Muscle of arm (tissue), 14 donors: ENCODE measurements at places on chromosomes 7 and 10. TPM values are rescaled to one million over a fixed set of nuclear protein-coding genes. Genes with fewer than 3 reads are reported as not detected.

Gene FAM131B
- 2.0 TPM for polyA plus RNA-seq

Gene OR13A1
- 0.08 TPM for polyA plus RNA-seq

Gene UCN3
- polyA plus RNA-seq, result not detected

Gene ACADSB
- polyA plus RNA-seq, result 15.1 TPM

Gene NRP1
- 148 TPM for polyA plus RNA-seq

Gene GRID2IP
- polyA plus RNA-seq, result not detected

Gene GNG11
- polyA plus RNA-seq, result 30.9 TPM

Gene LEP
- 0.13 TPM for polyA plus RNA-seq

Gene PITX3
- 26.2 TPM for polyA plus RNA-seq

Gene SLC29A4
- 31.1 TPM for polyA plus RNA-seq

Gene CALCR
- 7.2 TPM for polyA plus RNA-seq

Gene RPP30
- polyA plus RNA-seq, result not detected

Gene STEAP1
- not detected for polyA plus RNA-seq

Gene CRTAC1
- polyA plus RNA-seq, result 0.53 TPM

Gene RAB19
- not detected for polyA plus RNA-seq

Gene CPVL
- 26.1 TPM for polyA plus RNA-seq

Gene ADAM8
- polyA plus RNA-seq, result 0.85 TPM

Gene ITIH5
- polyA plus RNA-seq, result 49.9 TPM

Gene STOX1
- 5.3 TPM for polyA plus RNA-seq

Gene PODXL
- polyA plus RNA-seq, result 96.7 TPM

Gene PRKCQ
- polyA plus RNA-seq, result not detected

Gene FXYD4
- 1.0 TPM for polyA plus RNA-seq
